Osteoblast (primary cell): ENCODE measurements at places on chromosomes 1 and 21. TPM values are rescaled to one million over a fixed set of nuclear protein-coding genes. Genes with fewer than 3 reads are reported as not detected.

Gene OR2M3
- total RNA-seq = not detected in 2 replicates

Gene DPT
- total RNA-seq = 2.4 and 4.3 TPM in 2 replicates

Gene ZNF593OS
- not detected in 2 replicates for total RNA-seq

DNA sequence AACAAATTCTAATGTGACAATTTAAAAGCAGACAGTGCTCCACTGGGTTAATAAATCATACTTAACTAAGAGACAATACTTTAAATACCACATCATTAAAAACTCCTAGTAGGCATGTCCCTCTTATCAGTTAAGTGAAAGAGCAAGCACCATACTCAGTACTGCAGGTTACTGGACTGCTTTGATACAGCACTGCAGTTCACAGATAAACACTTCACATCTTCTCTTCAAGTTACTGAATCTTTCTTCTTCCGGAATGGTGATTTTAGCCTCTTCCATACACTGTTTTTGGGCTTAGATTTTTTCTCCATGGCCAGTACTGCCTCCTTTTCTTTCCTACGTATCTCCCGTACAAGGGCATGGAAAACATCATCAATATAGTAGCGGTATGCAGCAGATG lies 11.0 kb downstream of the RIT1 start:
- DNase-seq = peak; percentile 13

- no peak for DNase-seq
Observed at GRCh38 chr1:174703309-174703708, 255.5 kb downstream of the GPR52 start.

DNA sequence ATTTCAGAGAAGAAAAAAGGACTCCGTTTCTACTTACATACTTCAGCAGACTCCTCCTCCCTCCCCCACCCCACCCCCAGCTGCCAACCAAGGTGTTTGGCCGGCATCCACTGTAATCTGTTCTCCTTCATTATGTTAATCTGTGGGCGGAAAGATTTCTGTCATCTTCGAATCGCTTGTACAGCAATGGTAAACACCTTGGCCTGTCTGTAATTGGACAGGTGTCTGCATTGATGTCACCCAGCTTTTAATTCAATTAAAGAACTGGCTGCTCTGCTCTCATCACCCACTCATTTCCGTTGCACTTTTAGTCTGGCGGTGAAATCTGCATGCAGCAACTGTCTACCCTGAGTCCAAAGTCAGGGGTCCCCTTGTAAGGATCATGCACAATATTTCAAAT lies 368.6 kb downstream of the USH2A start:
- no peak for DNase-seq

GRCh38 chr1:42179275-42179674 lies 14.7 kb upstream of the GUCA2A start:
- peak; percentile 72 for DNase-seq

DNA sequence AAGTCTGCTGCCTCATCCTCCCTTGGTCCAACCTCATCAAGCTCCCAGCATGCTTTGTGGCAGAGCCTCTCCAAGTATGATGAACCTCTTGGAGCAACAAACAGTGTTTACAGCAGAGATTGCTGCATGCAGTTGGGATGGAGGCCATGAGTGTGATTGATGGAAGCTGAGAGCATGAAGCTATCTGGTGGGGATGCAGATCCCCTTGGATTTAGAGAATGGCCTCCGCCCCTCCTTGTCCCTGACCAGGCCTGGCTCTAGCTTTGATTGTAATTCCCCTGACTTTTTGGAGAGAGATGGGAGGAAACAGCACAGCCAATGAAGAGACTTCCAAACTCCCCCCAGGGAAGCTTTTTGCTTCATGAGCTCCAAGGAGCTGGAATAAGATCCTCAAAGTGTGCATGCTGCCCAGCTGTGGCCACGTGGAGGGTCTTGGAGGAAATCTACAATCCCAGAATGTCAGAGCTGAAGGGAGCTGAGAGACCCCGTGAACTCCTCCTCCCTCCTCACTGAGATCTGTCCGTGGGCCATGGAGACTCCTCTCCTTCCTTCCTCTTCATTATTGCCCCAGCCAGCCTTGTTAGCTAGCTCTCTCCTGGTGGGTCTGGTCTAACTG lies 165.3 kb upstream of the USP24 start:
- DNase-seq = no peak

GRCh38 chr1:204520834-204521709 lies 4.9 kb downstream of the MDM4 start:
- peak; percentile 27 for DNase-seq

DNA sequence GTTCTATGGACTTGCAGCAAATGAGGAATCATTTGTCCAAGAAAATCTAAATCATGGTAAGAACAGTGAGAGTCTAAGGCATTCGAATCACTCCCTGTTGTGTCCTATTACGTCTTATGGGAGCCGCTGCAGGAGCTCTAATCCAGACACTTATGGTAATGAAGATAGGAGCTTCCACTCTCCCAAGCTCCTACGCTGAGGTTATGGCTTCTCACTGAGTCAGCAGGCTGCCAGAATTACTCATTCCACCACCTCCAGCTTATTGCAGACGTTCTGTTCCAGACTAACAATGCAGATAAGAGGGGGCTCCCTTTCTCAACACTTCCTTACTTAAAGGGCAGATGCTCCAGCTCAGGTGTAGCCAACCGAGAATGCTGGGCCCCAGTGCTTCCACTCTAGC lies 212.6 kb downstream of the GREM2 start:
- peak; percentile 91 for DNase-seq

- no peak for DNase-seq
Observed at GRCh38 chr1:147514233-147514632, 27.1 kb upstream of the BCL9 start.
